Activated CD4-positive, alpha-beta T cell treated with anti-CD3 and anti-CD28 coated beads, Interleukin-2, amount 50 U/mL, for 4 hours (primary cell): ENCODE measurements at places on chromosomes 1 and 21.

DNA sequence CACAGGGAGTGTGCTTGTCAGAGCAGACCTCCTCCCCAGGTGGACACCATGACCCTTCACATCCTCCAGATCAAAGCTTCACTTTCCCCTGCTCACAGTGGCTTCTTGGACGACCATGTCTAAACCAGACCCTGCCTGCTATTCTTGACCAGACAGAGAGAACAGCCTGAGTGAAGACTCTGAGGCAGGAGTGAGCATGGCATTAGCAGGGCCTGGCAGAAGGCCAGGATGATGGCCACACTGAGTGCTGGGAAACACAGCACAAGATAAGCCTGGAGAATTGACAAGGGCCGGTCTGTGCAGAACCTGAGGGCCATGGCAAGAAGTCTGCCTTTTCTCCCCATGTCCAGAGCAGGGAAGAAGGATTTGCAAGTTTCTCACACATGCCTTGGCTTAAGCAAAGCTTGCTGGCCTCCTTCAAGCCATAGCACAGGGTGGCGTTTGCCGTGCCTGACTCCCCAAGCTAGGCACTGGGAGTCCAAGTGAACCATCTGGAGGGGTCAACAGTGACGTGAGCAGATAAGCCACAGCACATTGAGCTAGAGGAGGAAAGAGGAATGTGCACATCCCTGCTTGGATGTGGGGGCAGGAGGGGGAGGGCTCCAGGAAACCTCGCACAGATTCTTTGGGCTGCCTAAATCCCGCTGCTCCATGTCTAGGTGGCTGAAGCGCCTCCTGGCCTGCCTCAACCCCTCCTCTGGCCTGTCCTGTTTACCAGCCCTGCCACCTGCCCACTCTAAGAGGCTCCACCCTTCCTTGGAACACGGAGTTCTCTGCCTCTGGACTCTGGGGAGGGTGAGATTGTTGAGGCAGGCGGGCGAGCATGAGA is 87.1 kb downstream of the CD58 start:
- DNase-seq = no peak

DNA sequence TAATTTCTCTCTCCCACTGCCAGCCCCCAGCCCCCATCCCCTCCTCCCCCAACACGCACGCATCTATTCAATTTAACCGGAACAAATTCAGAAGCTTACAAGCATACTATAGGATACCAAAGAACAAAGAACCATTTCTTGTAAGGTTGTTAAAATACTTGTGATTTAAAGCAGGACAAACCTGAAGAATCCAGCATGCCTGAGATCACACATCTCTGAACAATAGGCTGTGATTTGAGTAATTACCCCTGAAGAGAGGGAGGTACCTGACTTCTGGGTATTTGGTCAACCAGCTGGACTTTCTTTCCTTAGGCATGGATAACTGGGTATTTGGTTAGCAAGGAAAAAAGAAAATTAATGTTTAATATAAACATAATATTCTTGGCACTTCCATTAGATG is 105.1 kb downstream of the NMNAT2 start:
- DNase-seq = no peak

DNA sequence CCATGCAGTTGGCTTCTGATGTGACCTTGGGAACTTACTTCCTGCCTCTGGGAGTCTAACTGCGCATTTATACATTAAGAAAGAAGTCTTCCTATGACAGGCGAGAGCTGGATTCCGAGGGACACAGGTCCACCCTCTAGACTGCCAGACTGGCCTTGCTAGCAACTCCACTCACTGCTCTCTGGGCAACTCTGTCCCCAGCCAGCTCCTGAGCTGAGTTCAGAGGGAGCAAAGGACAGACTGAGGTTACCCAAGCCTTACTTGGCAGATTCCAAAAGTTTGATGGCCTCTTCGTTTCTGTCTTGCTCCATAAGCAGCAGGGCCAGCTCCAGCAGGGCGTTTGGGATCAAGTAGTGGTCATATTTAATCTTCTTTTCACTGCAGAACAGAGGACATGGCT is 41.8 kb downstream of the TTC39A start:
- no peak for DNase-seq

DNA sequence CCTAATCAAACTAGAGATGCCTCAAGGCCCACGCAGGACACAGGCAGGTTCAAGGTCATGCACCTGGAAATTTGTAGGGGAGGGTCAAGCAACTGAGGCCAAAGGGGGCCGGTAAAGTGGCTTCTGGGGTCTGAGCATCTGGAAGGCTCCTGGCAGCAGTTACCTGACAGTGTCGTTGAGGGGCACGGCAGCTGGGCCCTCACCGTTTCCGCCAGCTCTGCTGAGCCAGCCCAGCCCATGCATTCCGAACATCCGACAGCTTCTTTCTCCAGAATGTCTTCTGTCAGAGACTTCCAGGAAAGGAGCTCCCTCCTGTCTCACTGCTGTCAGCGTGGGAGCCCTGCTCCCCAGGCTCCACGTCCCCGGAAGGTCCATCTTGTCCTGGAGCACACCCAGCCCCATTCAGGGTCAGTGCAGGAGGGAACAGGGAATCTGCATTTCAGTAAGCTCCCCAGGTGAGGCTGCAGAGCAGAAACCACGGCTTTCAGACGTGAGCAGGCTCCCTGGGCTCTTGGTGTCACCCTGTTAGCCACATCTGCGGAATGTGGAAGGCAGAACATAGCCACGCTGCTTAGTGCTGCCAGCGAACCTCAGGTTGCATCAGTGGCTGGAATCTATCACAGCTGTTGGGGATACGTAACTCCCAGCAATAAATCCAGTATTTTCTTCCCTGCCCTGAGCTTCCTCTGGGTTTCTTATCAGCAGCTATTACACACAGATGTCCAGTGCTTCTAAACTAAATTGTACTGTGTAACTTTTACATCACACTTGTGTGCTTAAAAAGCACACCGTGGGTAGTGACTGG is 36.3 kb upstream of the FAM3B start:
- no peak for DNase-seq

- no peak for DNase-seq
Measured at GRCh38 chr1:165173409-165173808, 183.1 kb downstream of the LMX1A start.

- DNase-seq = no peak
Measured at GRCh38 chr1:22806584-22806983, 95.9 kb downstream of the EPHB2 start.

GRCh38 chr1:119475866-119476439 is 31.1 kb upstream of the HSD3B1 start:
- DNase-seq = no peak

DNA sequence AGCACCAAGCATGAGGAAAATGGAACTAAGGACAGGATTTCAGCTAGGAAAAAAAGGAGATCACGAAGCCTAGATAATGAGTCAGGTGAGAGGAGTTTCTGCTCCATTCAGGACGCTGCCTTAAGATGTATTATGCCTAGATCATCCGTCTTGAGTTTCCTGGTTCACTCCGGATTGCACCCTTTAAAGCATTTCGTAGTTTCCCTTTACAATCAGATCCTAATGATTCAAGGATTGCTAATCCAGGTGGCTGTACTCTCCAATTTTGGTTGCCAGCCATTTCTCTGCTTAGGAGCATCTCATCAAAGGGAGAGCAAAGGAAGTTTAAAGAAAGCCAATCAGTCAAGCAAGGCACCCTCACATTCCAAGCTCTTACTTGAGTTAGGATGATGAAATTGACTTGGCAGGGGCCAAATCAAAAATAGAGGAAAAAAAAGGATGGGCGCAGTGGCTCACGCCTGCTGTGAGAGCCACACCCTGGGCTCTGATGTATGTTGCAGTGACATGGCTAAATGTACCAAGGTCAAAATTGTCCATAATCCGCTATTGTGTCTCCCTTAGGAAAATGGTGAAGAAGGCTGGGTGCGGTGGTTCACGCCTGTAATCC is 156.9 kb upstream of the SOD1 start:
- DNase-seq = no peak

DNA sequence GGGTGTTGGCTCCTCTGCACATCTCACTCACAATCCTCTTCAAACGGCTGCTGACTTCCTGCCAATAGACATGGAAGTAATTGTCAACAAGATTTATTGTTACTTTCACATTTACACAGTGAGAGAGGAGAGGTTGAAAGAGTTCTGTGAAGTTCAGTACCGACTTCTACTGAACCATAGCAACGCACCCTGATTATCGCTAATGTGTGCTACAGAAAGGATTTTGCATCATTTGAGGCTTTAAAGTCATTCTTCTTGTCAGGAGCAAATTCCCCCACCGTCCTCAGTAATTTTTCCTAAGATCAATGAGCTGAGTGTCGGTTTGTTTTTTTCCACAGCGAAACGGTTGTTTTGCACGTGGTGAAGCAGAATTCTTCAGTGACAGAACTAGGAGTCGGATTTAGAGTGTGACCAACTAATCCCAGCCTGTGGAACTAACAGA is 361.0 kb downstream of the ADGRL2 start:
- DNase-seq = no peak

- DNase-seq = no peak
Measured at GRCh38 chr1:214934045-214934444, 148.5 kb upstream of the KCNK2 start.

GRCh38 chr1:32876341-32877210 is 5.9 kb upstream of the FNDC5 start:
- peak; percentile 36 for DNase-seq

DNA sequence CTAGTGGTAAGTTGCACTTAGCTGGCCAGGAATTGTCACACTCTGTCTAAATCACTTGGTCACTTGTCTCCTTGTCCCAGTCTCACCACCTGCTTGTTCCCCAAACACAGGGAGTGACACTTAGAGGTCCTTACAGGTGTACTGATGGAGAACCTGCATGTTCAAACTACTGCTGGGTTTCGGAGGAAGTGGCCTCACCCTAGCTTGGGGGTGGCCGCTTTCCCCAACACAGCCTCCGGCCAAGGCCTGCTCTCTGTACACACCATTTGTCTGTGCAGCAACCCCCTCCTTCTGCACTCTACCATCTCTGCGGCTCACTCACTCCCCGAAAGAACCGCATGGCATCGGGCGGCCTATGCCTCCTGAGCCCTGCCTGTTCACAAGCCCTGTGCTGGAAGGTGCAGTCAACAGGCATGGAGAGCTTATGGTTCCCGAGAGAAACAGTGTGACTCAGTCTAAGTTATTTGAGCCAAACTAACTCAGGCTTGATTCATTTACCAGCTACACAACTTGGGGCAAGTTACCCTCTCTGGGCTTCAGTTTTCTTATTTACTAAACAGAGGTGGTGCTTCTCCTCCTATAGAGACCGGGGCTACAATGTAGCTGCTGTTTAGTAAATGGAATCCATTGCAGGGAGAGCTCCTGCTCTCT is 10.5 kb upstream of the SPRR4 start:
- no peak for DNase-seq

- no peak for DNase-seq
Measured at GRCh38 chr1:56411484-56412180, 167.7 kb downstream of the PLPP3 start.

- DNase-seq = no peak
Measured at GRCh38 chr1:168726719-168727118, 2.3 kb downstream of the DPT start.

GRCh38 chr1:54968551-54968950 is 11.9 kb upstream of the TMEM61 start:
- DNase-seq = no peak

- DNase-seq = no peak
Measured at GRCh38 chr1:102733491-102734236, 374.7 kb downstream of the COL11A1 start.
